Stomach (tissue), 19 donors: ENCODE measurements at places on chromosomes 3 and 15. TPM values are rescaled to one million over a fixed set of nuclear protein-coding genes. Genes with fewer than 3 reads are reported as not detected.

ADGRG7 gene
- polyA plus RNA-seq: not detected

NANOGP8 gene
- polyA plus RNA-seq: not detected

LRRC49 gene
- polyA plus RNA-seq: 5.8 TPM

PLSCR4 gene
- 11.7 TPM for polyA plus RNA-seq

LINGO1 gene
- not detected for polyA plus RNA-seq

FILIP1L gene
- polyA plus RNA-seq: 10.6 TPM

LARP6 gene
- 27.2 TPM for polyA plus RNA-seq
